Activated naive CD8-positive, alpha-beta T cell treated with anti-CD3 and anti-CD28 coated beads, Interleukin-2, amount 50 U/mL, for 16 hours (primary cell): ENCODE measurements at places on chromosomes 12 and 14.

GRCh38 chr12:90100579-90100978, 391.9 kb upstream of the ATP2B1 start:
- no peak for DNase-seq

DNA sequence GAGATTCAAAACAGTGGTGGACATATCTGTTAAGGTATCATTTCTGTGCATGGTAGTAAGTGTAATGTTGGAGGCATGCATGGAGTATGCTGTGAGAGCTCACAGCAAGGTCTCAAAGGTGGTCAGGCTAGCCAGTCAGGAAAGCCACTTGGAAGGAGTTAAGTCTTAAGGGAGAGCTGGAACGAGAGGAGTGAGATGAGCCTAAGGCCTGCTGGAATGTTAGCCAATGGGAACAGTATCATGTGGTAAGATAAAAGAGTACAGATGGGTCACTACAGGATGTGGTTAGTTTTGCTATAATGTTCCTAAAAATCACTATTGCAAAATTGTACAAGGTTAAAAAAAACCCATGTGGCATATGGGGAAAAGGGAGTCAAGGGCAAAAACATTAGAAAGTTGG, 311.7 kb upstream of the E2F7 start:
- DNase-seq: no peak

DNA sequence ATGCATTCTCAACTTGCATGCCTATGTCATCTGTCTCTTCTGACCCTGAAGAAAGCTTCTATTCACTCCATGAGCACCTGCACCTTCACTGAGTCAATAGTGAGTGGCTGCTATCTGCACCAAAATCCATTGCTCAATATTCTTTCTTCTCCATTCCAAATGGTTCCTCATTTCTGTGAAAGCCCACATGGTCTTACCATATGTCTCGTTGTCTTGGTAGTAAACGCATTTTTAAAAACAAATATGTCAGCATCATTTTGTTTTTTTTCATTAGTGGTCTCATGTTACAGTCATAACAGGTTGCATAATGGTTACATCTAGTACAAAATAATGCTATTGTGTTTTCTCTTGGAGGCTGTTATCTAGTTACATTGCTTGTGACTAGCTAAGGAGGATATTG, 106.9 kb upstream of the CPM start:
- no peak for DNase-seq

GRCh38 chr12:124039276-124039675, 66.3 kb downstream of the ZNF664 start:
- DNase-seq: no peak

DNA sequence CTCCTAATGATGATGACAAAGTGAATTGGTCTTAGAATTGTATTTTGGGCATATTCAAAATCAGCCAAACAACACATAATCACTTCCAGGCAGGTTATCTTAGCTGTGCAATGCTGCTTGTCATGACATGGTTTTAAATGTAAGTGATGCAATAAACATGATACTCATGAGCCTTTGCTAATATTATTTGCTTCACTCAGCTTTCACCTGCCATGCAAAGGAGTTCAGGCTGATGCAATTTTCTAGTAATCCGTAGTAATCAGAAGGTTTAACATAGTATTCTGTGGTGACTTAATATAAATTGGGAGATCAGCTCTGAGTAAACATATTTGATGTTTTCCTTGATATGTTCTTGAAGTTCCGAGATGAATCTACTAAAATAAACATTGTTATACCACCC, 29.1 kb downstream of the TMEM260 start:
- DNase-seq: no peak
